T-helper 22 cell (primary cell): ENCODE measurements at places on chromosomes 7 and 10.

GRCh38 chr7:156466272-156466671, 174.3 kb upstream of the RNF32 start:
- no peak for DNase-seq

DNA sequence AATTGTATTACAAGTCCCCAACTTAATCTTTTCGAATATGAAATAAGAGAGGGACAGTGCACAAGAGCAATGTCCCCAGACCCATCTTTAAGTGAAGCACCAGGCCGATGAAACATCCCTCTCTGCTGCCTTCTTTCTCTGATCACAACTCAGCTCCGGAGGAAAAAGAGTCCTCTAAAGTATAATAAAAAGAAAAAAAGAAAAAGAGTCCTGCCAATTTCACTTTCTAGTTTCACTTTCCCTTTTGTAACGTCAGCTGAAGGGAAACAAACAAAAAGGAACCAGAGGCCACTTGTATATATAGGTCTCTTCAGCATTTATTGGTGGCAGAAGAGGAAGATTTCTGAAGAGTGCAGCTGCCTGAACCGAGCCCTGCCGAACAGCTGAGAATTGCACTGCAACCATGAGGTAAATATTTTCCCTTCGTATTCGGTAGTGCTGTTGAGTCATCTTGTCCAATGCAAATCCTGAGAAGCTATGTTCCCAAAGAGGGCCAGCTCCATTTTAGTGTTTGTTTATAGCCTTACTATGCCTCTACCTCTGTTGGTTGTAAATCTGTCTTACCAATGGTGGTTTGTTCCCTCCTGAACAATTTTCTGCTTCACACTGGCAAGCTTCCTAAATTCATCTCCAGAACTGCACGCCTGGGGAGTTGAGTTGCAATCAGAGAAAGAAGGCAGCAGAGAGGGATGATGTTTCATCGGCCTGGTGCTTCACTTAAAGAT, at the start of gene IFIT2:
Gene IFIT2 (plus strand): TSS at position 326 of the 725 bp plus-strand sequence. CDS start 78 bp downstream, at position 404.
- no peak for DNase-seq

DNA sequence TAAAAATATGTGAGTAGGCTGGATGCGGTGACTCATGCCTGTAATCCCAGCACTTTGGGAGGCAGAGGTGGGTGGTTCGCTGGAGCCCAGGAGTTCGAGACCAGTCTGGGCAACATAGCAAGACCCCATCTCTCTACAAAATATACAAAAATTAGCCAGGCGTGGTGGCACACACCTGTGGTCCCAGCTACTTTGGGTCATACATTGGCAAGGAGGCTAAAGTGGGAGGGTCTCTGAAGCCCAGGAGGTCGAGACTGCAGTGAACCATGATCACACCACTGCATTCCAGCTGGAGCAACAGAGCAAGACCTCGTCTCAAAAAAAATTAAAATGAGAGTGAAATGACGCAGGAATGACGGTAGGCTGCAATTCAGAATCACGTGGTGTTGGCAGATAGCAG, 64.7 kb upstream of the SH2B2 start:
- no peak for DNase-seq

- peak; percentile 99 for DNase-seq
Measured at GRCh38 chr10:110919349-110919931, at the start of gene SHOC2. TSS of gene SHOC2 (plus strand) at chr10:110919604. CDS start at chr10:110964359, 44,755 bp downstream.

GRCh38 chr7:31000161-31000693, 36.5 kb downstream of the GHRHR start:
- no peak for DNase-seq

DNA sequence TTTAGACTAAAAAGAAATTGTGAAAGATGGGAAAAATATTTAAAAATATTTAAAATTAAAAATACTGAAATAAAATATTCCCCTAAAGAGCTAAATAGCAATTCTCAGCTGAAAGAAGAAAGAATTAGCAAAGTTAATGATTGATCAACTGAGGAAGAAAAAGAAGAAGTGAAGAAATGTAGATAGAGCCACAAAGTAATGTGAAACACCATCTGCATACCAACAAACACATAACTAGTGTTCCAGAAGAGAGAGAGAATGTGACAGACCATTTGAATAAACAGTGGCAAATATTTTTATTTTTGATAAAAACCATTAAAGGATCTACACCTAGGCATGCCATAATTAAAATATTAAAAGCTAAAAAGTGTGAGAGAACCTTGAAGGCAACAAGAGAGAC, 784.5 kb upstream of the ZWINT start:
- DNase-seq, result no peak

DNA sequence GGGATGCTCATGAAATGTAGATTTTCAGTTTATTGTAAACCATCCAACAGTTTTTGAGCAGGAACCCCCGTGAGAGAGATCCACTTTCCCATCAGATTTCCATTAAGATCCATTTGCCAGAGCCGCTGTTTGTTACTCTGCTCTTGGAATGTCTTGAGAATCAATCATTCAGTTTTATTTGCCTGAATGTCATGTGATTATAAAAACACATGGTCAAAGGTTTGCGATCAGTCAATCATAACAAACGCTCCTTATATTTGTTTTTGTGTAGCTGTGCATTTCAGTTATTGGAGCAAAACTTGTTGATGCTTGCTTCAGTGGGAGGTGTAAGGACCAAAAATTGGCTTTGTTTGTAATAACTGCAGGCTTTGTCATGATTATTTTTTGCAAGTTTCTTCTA, 155.8 kb upstream of the RHOBTB1 start:
- DNase-seq, result no peak

- DNase-seq, result no peak
Measured at GRCh38 chr7:85730012-85730411, 543.2 kb upstream of the SEMA3D start.

DNA sequence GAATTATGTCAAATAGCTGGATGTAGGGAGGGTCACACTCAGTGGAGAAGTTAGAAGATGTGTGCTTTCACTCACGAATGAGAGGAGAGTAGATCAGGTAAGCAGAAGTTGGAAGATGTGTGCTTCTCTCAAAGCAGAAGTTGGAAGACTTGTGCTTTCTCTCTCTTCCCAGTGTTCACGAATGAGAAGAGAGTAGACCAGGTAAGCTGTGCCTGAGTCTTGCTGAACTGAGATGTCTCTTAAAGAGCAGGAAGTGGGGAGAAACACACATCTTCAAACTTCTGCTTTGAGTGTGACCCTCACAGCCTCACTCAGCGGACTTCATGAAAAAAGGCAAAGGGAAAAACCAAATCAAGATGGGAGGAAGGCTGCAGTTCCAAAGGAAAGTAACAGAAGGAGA, 7.0 kb upstream of the TMEM243 start:
- no peak for DNase-seq

- DNase-seq, result no peak
Measured at GRCh38 chr7:5421714-5422395, 1.8 kb downstream of the TNRC18 start.

GRCh38 chr10:62528441-62528840, 154.3 kb downstream of the ZNF365 start:
- no peak for DNase-seq

GRCh38 chr10:108241166-108241565, 1076.7 kb upstream of the SORCS1 start:
- DNase-seq, result no peak

DNA sequence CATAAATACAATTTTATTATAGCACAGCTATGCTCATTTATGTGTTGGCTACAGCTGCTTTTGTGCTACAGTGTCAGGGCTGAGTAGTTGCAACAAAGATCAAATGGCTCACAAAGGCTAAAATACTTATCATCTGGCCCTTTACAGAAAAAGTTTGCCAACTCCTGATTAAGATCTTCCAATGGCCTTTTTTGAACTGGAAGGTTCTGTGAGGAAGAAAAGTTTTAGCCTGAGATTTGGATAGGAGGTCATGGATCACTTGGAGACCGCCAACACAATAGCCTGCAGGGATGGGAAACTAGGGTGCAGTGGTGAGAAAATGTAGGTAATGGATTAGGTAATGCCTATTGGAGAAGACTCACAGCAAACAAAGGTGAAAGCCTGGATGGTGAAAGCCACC, 169.8 kb downstream of the NOC3L start:
- no peak for DNase-seq

DNA sequence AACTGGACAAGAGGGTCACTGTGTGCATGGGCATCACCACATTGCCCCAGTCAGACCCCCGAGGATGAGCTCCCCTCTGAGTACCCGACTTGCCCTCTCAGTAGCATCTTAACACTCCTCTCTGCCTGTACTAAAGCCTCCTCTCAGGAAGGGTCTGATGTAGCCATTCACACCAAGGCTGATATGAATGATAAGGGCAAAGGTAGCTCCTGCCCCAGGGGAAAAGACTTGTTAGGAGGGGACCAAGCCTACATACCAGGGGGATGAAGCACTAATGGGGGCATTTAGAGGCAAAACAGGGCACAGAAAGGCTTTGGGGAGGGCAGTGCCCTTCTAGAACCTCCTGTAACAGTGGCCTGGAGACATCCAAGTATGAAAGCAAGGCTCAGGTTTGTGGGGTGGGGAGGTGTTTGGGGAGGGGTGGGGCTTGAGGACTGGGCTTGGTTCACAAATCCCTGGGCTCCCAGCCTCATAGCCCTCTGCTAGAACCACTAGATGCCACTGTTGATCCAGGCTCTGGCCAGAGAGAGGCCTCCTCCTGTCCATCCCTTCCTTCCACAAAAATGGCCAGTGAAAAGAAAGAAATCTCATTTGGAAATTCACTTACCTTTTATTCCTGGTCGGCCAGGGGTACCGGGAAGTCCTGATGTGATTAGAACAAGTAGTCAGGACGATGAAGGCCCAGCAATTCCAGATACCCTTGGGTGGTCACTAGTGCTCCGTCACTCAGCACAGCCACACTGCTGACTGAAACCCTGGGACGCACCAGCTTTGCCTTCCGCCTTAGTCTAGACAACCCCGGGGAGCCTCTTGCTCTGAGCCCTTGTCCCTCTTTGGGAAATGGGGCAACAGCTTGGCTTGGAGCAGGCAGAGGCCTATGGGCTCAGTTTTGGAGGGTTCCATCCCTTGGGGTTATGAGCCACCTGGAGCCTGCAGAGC, 40.3 kb downstream of the COL17A1 start:
- DNase-seq, result no peak

DNA sequence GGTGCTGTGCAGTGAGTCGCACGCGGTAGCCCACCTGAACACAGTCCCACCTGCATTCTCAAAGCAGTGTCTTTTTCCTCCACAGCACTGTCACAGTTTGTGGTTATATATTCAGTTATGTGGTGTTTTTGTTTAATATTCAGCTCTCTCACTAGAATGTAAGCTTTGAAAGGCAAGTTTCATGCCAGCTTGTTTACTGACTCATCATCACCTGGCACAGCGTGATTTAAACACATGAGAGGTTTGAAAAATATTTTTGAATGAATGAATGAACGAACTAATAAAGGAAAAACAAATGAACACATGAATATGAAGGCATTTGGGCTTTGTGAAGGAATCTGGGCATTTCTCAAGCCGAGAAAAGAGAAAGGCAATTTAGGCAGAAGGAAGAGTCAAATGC, 51.9 kb upstream of the TM9SF3 start:
- DNase-seq, result no peak

DNA sequence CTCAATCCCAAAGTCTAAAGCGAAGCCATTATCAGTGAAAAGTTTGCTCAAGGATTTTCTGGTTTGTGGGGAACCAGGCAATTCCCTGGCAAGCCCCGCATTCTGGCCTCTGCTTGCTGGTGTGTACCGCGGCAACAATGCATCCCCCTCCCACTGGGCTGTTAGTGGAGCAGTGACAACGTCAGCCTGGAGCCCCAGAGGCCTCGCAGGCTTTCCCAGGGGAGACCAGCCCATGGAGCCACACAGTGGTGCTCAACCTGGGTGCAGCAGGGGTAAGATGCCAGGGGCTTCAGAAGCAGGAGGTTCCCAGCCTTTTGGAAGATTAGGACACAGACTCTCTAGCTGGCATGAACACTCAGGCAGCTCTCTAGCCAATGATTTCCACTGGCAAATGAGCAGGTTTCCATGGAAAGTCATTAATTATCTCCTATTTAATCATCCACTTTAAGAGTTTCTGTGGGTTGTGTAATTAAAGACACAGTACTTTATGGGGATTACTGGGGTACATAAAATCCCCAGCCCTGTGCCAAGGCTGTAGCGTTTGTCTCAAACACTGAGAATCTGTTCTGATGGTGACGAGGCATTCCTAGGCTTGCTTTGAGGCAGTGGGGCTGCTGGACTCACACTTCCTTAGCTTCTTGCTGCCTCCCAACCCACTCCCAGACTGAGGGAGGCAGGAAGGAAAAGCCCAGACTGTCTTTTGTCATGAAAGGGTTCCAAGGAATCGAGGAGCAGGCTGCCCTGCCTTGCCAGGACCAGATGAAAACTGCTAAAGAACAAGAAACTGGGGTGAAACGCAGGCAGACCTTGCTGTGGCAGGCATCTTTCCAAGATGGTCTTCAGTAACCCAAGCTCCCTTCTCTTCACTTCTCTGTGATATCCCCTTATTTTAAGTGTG, 411.9 kb upstream of the SHH start:
- no peak for DNase-seq

DNA sequence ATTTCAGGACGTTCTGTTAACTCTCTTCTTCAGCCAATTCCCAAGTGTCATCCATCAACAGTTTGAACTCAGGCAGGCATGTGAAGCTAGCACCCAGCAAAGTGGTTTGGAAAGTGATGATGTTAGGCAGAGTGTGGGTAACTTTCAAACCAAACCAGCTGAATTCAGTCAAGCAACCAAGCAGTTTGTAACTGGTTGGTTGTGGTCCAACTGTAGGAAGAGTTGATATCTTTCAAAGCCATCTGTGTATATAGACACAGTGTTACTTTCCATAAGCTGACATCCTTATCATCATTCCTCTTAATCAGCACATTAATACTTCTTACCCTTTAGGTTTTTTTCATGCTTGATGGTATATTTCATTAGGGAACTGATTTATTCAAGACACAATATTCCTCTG, 72.2 kb upstream of the NUPR2 start:
- no peak for DNase-seq

DNA sequence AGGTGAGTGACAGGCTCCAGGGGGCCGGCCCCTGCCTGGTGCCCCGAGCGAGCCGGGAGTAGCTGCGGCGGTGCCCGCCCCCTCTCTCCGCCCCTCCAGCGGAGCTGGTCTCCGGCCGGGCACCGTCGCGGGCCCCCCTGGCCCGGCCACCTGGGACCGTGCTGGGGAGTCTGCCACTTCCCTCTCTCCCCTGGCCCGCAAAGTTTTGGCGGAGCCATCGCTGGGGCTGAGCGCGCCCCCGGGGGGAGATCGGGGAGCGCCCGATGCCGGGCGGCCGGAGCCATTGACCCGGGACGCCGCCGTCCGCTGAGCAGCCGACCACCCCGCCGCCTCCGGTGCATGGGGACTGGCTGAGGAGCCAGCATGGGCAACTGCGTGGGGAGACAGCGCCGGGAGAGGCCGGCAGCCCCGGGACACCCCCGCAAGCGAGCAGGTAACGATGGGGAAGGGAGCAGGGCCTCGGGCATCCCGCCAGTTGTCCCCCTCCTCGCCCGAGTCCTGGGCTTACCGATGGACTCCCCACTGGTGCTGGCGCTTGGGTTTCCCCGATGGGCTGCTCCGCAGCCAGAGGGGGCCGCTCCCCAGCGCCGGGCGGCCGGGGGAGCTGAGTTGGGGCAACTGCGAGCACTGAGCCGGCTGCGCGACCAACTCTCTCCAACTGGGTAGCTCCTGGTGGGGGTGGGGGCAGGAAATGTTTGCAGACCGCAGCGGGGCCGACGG, at the start of gene UBTD1:
Gene UBTD1 (plus strand): TSS at position 84 of the 720 bp plus-strand sequence. CDS start 280 bp downstream, at position 364.
- peak; percentile 5 for DNase-seq

GRCh38 chr10:77746047-77746707, 108.6 kb upstream of the KCNMA1 start:
- no peak for DNase-seq

- DNase-seq, result no peak
Measured at GRCh38 chr7:131354390-131354789, 26.7 kb downstream of the MKLN1 start.
